Stimulated activated CD8-positive, alpha-beta memory T cell treated with anti-CD3 and anti-CD28 coated beads, Interleukin-12 subunit alpha, Interleukin-12 subunit beta, amount 100 ng/mL, for 4 hours (primary cell): ENCODE measurements at places on chromosomes 5 and 9.

- no peak for DNase-seq
Measured at GRCh38 chr5:154046486-154046885, 7.7 kb downstream of the MFAP3 start.

DNA sequence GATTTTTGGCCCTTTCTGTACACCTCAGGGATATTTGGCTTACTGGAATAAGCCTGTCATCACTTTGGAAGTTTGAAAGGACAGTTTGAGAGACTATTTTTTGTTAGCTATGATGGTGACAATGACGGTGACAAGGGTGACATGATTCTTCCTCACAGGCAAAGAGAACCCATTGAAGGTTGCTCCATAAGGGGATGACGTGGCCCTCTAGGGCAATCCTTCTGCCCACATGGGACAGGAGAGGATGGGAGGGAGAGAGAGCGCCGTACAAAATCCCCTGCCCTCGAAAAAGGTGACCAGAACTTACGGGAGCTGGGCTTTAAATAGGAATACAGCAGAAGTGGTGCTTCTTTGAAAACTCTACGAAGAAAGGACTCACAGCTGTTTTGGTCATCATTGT is 22.6 kb downstream of the HRH2 start:
- no peak for DNase-seq

DNA sequence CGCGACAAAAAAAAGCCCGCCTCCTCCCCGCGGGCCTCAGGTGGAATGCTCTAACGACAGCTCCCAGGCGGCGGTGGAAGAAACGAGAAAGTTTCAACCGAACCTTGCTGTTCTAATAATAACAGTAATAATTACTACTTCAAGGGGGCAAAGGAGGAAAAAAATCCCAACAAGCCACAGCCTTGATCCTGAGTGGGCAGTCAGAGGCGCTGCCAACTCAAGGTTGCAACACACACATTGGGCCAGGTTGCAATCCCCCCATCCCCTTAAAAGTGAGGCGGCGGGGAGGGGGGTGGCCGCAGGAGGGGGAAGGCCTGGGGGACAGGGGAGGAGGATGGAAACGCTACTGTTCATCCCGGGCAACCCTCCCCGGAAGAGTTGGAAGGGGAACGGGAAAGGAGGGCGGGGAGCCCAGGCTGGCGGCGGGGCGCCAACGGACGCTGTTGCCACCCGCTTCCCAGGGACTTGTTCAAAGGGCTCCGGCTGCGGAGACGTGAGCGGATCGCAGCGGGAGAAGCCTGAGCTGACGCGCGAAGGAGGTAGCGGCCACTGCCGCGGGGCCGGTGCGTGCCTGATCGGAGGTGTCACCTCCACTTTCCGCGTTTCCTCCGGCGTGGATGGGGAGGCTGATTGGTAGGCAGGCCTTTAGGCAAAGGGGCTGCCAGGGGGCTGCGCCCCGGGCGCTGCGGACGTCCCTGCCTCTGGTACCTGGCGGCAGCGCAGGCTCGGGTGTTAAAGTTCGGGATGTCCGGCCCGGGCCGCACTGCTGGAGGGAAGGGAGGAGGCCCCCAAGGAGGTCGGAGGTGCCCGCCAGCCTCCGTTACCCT is 647 bp downstream of the SMARCA2 start:
- peak; percentile 28 for DNase-seq

DNA sequence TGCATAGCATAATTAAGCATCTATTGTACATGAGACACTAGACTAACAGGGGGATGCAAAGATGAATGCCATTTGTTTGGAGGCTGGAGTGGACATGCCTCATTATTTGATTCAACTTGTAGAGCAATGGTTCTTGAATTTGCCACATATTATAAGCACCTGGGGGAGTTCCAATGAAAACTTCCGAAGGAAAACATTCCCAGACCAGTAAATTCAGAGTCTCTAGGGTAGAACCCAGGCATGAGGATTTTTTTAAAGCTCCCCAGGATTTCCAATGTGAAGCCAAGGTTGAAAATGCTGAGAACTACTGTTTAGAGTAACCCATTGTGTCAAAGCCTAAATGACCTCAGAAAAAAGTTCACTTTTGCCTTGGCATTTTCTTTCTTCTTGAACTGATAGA is 93.9 kb upstream of the ITGA1 start:
- no peak for DNase-seq

DNA sequence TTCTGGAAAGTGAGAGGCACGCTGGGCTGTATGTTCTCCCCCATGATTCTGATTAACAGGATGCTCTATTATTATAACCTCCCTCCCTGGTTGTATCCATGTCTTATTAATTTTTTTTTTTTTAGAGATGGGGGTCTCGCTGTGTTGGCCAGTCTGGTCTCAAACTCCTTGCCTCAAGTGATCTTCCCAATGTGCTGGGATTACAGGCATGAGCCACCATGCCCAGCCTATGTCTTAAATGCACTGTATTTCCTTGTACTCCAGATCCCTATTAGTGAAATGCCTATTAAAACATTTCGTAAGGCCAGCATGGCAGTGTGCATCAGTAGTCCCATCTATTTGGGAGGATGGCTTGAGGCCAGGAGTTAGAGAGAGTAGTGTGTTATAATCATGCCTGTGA is 7.0 kb downstream of the TIGD6 start:
- no peak for DNase-seq
